Pulmonary artery endothelial cell (primary cell): ENCODE measurements at places on chromosomes 16 and 17.

- DNase-seq: no peak
Measured at GRCh38 chr16:73037331-73037745, 10.6 kb downstream of the ZFHX3 start.

DNA sequence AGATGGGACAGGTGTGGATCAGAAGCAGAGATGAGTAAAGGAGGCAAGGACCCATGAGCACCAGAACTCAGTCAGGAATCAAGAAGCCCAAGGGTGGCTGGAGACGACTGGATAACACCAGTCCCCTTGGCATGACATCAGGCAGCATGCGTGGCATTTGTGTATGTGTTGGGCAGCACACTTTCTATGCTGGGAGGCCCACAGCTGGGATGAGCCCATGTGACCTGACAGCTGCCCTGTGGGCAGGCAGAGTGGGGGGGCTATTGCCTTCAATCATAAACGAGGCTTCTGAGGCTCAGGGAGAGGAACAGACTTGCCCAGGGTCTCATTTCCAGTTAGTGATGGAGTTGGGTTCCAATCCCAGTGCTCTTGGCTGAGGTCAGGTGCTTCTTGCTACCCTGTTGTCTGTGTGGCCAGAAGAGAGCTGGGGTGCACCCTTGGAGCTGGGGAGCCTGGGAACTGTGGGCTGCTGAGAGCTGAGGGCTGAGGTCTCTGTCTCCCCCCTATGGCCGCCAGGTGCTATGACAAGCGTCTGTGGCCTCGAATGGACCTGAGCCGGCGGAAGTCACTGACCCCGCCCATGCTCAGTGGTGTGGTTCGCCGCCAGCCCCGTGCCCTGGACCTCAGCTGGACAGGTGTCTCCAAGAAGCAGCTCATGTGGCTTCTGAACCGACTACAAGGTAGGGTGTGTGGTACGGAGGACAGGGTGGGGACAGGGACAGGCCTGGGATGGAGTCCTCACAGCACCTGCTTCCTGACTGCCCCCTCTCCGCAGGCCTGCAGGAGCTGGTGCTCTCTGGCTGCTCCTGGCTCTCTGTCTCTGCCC is 7.1 kb upstream of the ORAI3 start:
- DNase-seq: no peak

GRCh38 chr17:3889325-3890012 is 3.4 kb downstream of the CAMKK1 start:
- DNase-seq: no peak

DNA sequence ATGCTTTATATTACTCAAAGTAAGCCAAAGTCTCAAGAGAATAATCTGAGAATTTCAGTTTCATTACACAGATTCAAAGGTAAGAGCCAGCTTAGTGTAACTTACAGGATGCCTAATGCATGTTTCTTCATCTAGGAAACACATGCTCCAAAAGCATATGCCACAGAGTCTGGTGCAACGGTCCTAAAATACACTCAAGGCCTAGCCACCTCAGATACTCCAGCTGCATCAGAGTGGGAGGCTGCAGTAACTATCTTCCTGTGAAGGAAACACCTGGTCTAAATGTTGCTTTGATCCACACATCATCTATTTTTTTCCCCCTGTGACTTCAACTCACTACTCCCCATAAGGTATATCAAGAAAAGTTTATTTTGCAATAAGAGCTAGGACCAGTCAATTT is 51.6 kb upstream of the CORO6 start:
- no peak for DNase-seq

DNA sequence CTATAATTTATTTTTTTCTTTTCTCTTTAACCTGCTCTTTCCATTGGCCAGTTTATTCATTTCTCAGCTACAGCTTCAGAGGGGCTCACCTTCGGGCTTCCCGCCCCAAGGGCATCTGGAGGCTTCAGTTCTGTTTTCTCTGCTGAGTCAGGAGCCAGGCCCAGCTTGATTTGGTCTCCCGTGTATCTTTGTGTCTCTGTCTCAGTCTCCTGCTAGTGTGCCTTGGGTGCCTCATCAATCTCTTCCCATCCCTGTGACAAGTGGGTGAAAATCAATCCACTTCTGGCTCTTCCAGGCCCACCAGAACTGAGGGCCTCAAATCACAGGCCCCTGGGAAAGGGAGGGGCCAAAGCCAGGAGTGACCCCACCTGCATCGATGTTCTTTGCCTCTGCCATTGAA is 72.1 kb downstream of the CCDC182 start:
- no peak for DNase-seq
